Amniotic stem cell (primary cell): ENCODE measurements at places on chromosomes 12 and 14.
A peak's percentile ranks its signal among the peaks of the same experiment; 100 is the strongest.

- no peak for DNase-seq
Observed at GRCh38 chr14:42563313-42563712, 956.6 kb downstream of the LRFN5 start.

DNA sequence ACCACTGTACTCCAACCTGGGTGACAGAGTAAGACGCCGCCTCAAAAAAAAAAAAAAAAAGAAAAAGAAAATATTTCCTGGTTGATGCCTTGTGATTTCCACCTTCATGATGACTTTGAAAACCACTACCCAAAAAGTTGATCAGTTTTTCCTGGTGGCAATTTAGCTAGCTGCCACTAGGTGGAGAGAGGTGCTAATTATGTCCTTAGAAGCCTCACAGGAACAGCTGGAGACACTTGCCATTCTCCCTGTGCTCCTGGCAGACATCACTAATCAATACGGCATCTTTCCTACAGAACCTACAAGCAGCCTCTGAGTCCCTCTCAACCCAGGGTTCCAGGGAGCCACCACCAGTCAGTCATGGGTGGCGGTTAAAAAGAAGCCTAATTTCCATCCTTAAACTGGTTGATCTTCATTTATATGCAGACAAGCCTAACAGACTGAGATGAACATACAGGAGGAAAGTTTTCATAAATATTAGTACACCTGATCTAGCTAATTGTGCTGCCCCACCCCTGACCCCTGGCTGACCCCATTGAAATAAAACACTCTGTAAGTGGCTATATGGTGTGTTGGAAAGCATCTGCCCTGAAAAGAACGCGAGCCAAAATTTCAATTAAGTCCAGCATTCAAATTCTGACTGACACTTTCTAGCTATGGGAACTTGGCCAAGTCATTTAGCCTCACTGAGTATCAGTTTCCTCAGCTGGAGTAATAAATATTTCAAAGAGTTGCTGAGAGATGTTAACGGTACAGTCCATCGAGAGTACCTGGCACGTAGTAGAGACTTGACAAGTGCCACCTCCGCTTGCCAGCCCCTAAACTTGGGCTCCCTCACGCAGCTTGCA, 6.2 kb upstream of the OAS1 start:
- DNase-seq, result no peak

- peak; percentile 17 for DNase-seq
Observed at GRCh38 chr12:3803865-3804472, 51.1 kb upstream of the CRACR2A start.

GRCh38 chr12:117046011-117046369, 53.2 kb downstream of the TESC start:
- DNase-seq, result no peak

- no peak for DNase-seq
Observed at GRCh38 chr14:89740241-89740640, 214.3 kb downstream of the EFCAB11 start.

GRCh38 chr12:38892087-38892786, 13.2 kb downstream of the CPNE8 start:
- DNase-seq, result no peak

GRCh38 chr14:68684466-68685418, 108.1 kb downstream of the ZFP36L1 start:
- no peak for DNase-seq

GRCh38 chr14:76537906-76538647, 162.1 kb downstream of the ESRRB start:
- DNase-seq, result no peak

DNA sequence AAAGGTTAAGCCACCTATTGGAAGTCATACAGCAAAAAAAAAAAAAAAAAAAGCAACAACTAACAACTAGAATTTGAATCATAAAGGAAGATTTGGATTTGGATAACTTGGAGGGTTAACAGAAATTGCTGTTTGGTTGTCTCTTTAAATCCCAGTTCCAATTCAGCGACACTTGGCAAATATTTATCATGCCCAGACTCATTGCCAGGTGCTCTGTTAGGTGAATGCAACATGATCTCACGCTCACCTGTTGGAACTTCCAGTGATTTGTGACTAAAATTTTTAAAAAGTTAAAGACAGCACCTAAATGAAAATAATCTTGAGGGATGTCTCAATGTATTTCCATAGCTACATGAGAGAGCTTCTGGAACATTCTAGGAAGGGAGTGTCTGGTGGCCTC, 103.7 kb downstream of the TBX3 start:
- DNase-seq, result no peak

DNA sequence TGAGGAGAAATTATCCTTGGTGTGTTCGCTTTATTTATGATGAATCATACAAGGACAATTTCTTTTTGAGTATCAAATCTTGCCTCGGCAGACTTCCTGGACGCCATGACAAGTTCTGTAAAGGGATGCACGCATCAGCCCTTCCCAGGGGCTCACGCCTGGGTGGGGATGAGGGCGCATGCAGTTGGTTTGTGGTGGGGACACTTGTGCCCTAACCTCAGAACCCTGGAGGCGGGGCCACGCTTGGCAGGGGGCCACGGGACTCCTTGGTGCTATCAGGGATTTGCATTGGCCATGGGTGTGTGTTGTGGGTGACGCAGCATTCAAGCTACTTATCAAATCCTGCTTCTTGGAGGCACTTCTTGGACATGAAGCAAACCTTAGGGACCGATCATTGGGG, 143.8 kb upstream of the RTL1 start:
- DNase-seq, result no peak

DNA sequence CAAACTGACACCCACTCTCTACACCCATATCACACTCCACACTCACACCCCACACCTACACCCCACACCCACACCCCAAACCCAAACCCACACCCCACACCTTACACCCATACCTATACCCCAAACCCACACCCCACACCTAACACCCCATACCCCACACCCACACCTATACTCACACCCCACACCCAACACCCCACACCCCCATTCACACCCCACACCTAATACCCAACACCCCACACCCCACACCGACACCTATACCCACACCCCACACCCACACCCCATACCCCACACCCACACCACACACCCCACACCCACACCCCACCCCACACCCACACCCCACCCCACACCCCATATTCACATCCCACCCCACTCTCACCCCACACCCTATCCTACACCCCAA, 38.5 kb downstream of the TMEM120B start:
- no peak for DNase-seq

- no peak for DNase-seq
Observed at GRCh38 chr12:3310271-3311026, 180.6 kb upstream of the PRMT8 start.
